Upper lobe of right lung (tissue), 1 donor: ENCODE measurements at places on chromosomes 12 and 14. TPM values are rescaled to one million over a fixed set of nuclear protein-coding genes. Genes with fewer than 3 reads are reported as not detected.

Gene P3H3
- 9.7 TPM for total RNA-seq

GRCh38 chr12:104130760-104131159 lies 7.2 kb downstream of the NFYB start:
- H3K4me3 ChIP-seq = no peak overlapping the region
- no peak overlapping the region for H3K27ac ChIP-seq
- H3K27me3 ChIP-seq = no peaks in the 10 kb centered on the region
- H3K4me1 ChIP-seq = peaks cover 32% of the 10 kb centered on the region
- H3K36me3 ChIP-seq = peaks cover 47% of the 10 kb centered on the region

Gene SOX5
- 20.1 TPM for total RNA-seq

DNA sequence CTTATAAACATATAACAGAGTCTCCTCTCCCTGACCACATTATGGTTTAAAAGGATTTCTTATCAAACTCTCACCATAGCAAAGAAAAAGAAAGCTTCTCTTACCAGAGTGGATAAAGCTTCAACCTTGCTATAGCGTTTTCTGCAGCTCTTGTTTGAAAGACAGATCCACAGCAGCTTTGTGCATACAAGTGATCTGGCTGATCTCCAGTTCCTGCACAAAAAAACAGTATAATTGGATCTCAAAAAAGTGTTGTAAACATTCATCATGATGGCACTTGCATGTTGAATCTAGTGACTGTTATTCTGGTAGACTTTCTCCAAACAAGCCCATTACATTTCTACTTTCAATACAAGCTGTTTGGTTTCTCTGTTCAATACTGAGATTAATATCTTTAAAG lies 178.9 kb upstream of the MGAT4C start:
- no peaks in the 10 kb centered on the region for H3K36me3 ChIP-seq
- DNase-seq = no peak
- H3K4me3 ChIP-seq = no peak overlapping the region
- no peaks in the 10 kb centered on the region for H3K4me1 ChIP-seq
- no peak overlapping the region for H3K27ac ChIP-seq
- no peaks in the 10 kb centered on the region for H3K27me3 ChIP-seq

Gene PRICKLE1
- total RNA-seq = 18.4 TPM

- H3K27ac ChIP-seq = no peak overlapping the region
- no peak overlapping the region for H3K4me3 ChIP-seq
- no peak for DNase-seq
- no peaks in the 10 kb centered on the region for H3K27me3 ChIP-seq
Measured at GRCh38 chr12:106527356-106527755, 55.4 kb upstream of the RFX4 start.

GRCh38 chr12:57089271-57090245 lies 644 bp downstream of the NAB2 start:
- H3K27ac ChIP-seq = peak overlapping the region; percentile 87
- DNase-seq = peak; percentile 91
- H3K27me3 ChIP-seq = no peaks in the 10 kb centered on the region
- H3K4me3 ChIP-seq = peak overlapping the region; percentile 88
- H3K4me1 ChIP-seq = peaks cover 46% of the 10 kb centered on the region

Gene KRT86
- total RNA-seq = 1.1 TPM

Gene TCTN2
- total RNA-seq = 10.5 TPM

GRCh38 chr12:51672334-51672733 lies 81.3 kb downstream of the SCN8A start:
- H3K4me1 ChIP-seq = no peaks in the 10 kb centered on the region
- no peaks in the 10 kb centered on the region for H3K36me3 ChIP-seq
- no peak for DNase-seq
- no peak overlapping the region for H3K27ac ChIP-seq
- H3K27me3 ChIP-seq = peaks cover 7% of the 10 kb centered on the region
- no peak overlapping the region for H3K4me3 ChIP-seq

DNA sequence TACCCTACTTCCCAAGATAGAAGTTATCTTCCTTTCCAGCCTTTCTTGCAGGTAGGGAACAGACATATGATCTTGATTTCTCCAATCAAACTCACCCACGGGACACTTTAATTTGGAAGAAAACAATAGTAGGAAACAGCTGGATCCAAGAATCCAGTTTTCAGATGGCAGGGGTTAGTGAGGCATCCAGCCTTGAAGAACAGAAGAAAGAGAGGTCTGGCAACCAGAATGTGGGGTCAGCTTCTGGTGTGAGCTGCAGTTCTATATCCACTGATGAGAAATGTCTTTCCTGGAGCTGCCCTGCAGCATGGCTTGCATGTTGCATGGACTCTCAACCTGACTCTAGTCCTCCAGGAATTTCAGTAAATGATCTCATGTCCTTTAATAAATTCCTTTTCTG lies 83.8 kb downstream of the TTC8 start:
- no peak for DNase-seq
- H3K36me3 ChIP-seq = no peaks in the 10 kb centered on the region
- no peaks in the 10 kb centered on the region for H3K4me1 ChIP-seq
- no peak overlapping the region for H3K27ac ChIP-seq

DNA sequence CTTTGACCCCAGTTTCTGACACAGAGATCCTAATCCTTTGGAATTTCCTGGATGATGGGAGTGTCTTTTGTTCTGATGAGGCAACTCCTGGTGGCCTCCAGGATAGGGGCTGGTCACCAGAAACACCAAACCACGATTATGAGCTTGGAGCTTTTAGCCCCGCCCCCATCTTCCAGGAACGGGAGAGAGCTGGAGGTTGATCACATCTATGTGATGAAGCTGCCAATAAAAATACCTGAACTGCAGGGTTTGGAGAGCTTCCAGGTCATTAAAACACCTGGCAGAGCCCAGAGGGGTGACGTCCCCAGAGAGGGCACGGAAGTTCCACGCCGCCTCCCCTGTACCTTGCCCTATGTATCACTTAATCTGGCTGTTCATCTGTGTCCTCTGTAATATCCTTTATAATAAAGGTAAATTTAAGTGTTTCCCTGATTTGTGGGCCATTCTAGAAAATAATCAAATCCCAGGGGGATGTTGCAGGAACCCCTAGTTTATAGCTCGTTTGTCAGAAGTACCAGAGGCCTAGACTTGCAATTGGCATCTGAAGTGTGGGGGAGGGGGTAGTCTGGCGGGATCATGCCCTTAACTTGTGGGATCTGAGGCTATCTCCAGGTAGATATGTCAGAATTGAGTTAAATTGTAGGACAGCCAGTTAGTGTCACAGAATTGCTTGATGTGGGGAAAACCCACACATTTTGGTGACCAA lies 21.2 kb downstream of the APPL2 start:
- DNase-seq = no peak
- H3K36me3 ChIP-seq = peaks cover 55% of the 10 kb centered on the region
- no peak overlapping the region for H3K27ac ChIP-seq
- H3K4me1 ChIP-seq = peaks cover 9% of the 10 kb centered on the region
- no peaks in the 10 kb centered on the region for H3K27me3 ChIP-seq

- peak; percentile 55 for DNase-seq
- no peaks in the 10 kb centered on the region for H3K4me1 ChIP-seq
- no peak overlapping the region for H3K27ac ChIP-seq
- no peaks in the 10 kb centered on the region for H3K27me3 ChIP-seq
- H3K4me3 ChIP-seq = no peak overlapping the region
- no peaks in the 10 kb centered on the region for H3K36me3 ChIP-seq
Measured at GRCh38 chr14:94364964-94365363, 23.4 kb downstream of the SERPINA1 start.

GRCh38 chr14:55410876-55411275 lies 754 bp downstream of the ATG14 start:
- peak overlapping the region; percentile 86 for H3K4me3 ChIP-seq
- DNase-seq = no peak
- peak overlapping the region; percentile 86 for H3K27ac ChIP-seq
- no peaks in the 10 kb centered on the region for H3K36me3 ChIP-seq
- peaks cover 13% of the 10 kb centered on the region for H3K4me1 ChIP-seq
- H3K27me3 ChIP-seq = peaks cover 10% of the 10 kb centered on the region

Gene SERPINA4
- not detected for total RNA-seq

DNA sequence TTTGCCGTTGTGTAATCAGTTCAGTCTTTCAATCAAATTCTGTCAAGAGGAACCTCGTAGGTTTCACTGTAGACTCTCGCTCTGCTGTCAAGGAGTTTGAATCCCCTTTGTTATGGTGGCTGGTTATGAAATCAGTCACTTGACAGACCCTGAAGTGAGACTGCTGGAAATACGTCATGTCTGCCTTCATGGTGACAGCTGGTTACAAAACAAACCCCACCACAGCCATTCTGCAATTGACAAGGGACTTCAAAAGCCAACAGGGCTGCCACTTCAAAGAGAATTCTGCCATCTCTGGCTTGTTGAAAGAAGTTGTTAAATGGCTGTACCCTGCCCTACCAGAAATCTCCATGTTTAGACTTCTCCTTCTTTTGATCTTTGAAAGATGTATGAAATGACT lies 286.9 kb downstream of the ERC1 start:
- DNase-seq = no peak
- no peak overlapping the region for H3K27ac ChIP-seq
- no peaks in the 10 kb centered on the region for H3K4me1 ChIP-seq
- H3K4me3 ChIP-seq = no peak overlapping the region

Gene NELL2
- 1.6 TPM for total RNA-seq

DNA sequence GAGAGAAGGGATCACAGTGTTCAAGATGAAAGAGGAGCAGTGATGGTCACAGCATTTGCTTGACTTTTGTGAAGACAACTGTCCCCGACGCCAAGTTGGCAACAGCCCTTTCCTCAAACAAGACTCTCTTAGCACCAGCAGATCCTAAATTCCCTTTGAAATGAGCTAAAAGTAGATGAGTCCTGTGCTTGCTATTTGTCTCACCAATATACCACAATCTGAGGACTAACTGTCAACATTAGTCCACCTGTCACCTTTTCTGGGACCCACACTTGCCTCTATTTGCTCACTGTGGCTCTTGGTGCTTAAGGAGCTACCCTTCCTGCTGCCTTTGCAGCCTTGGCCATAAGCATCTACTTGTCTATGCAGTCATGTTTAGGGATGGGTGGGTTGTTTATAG lies 47.4 kb upstream of the COL2A1 start:
- no peak overlapping the region for H3K4me3 ChIP-seq
- H3K27me3 ChIP-seq = no peaks in the 10 kb centered on the region
- H3K36me3 ChIP-seq = peaks cover 33% of the 10 kb centered on the region
- no peak for DNase-seq

Gene CRIP1
- total RNA-seq = 96.2 TPM

Gene DLK1
- total RNA-seq = not detected

- no peak overlapping the region for H3K27ac ChIP-seq
- H3K4me3 ChIP-seq = no peak overlapping the region
- H3K4me1 ChIP-seq = no peaks in the 10 kb centered on the region
- no peaks in the 10 kb centered on the region for H3K36me3 ChIP-seq
Measured at GRCh38 chr12:94182986-94183707, 34.8 kb downstream of the PLXNC1 start.

DNA sequence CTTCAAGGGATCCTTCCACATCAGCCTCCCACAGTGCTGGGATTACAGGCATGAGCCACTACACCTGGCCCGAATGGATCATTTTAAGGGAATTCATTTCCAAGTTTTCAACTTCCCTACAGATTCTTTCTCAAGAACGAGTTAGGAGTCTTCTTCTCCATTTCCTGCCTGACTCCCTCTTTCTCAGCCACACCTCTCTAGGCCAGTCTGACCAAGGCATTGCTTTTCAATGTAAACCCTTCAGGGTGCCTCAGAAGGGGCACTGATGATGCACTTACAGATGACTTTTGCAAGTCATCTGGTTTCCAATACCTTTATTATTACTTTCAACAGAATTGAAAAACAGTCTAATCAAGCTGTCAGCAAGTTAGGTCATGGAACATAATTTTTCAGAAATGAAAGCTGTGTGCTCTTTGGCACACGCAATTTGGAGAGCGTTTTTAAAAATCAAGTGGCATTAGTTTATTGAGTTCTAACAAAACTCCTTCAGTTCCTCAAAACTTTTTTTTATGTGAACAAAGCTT lies 47.2 kb downstream of the SVOP start:
- no peak overlapping the region for H3K4me3 ChIP-seq
- H3K27me3 ChIP-seq = no peaks in the 10 kb centered on the region
- no peaks in the 10 kb centered on the region for H3K4me1 ChIP-seq
- DNase-seq = no peak
- no peak overlapping the region for H3K27ac ChIP-seq

Gene AKAP5
- total RNA-seq = 3.6 TPM

DNA sequence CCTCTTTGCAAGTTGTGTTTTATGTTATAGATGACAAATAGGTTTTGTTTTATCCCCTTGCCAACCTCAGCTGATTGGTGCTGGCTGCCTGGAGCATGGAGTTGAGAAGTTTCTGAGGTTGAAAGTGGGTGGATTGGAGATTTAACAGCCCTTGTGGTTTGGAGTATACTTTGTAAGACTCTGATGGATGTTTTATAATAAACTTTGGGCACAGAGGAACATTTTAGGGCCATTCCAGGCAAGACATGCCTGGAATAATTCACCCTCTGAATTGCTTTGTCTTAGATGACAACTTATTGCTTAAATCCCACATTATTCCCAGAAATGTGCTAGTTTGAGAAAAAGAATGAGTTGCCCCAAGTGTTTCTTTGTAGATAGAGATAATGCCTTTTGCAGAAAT lies 158.9 kb downstream of the SLC5A8 start:
- no peaks in the 10 kb centered on the region for H3K27me3 ChIP-seq
- H3K36me3 ChIP-seq = no peaks in the 10 kb centered on the region
- no peaks in the 10 kb centered on the region for H3K4me1 ChIP-seq
- no peak overlapping the region for H3K27ac ChIP-seq
- DNase-seq = no peak

DNA sequence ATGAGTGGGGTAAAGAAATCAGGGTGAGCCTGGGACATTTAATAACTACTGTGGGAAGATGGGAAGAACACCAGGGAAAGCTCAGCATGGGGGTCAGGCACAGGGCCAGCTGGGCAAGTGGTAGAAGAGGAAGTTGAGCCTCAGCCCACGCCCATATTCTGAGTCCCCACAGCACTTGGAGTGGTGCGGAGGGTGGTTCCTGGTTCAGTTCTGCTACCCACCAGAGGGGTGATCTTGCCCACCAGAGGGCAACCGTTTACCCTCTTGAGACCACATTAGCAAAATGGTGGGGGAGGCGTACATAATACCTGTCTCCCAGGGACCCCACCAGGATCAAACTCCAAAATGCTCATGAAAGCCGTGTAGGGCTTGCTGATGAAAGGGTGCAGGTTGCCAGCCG lies 16.8 kb upstream of the ANKRD33 start:
- DNase-seq = peak; percentile 77

DNA sequence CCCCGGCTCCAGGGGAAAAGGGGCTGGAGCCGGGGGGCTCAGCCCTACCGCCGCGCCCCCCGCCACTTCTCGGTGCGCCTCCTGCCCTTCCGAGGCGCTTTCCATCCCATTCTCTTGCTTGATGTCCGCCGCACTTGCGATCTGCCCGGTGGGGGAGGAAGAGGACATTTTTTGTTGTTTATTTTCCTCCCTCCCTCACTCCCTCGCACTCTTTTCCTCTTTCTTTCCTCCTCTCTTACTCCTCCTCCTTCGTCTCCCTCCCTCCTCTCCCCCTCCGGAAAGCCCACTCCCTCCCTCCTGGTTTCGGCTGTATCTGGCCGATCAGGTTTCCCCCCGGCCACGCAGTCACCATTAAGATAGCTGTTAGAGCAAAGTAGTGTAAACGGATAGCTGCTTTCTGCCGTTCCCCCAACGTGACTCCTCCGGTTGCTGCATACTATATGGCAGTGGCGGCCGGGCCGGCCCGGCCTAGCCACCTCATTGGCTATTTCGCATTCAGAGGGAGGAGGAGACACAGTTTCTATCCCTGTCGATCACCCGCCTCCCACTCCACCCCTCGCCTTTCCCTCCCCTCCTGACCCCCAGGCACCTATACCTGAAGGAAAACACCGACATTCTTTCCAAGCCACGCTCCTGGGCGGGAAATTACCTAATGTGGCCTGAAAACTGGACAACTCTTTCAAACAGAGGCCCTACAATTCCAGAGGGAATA lies at the start of gene SIX4:
TSS of gene SIX4 (minus strand) at position 445 of the 712 bp plus-strand sequence. CDS start at position 168, 277 bp downstream.
- peaks cover 56% of the 10 kb centered on the region for H3K27me3 ChIP-seq
- no peaks in the 10 kb centered on the region for H3K36me3 ChIP-seq
- peak within 1 kb of the TSS; percentile 21 for H3K27ac ChIP-seq
- H3K4me1 ChIP-seq = peaks cover 16% of the 10 kb centered on the region
- DNase-seq = peak; percentile 80

Gene GPRC5D
- total RNA-seq = not detected
